Upper lobe of right lung (tissue), 1 donor: ENCODE measurements at places on chromosomes 2 and 18. TPM values are rescaled to one million over a fixed set of nuclear protein-coding genes. Genes with fewer than 3 reads are reported as not detected.

The IGFBP5 gene
- 169 TPM for total RNA-seq

The PLGLB2 gene
- 2.4 TPM for total RNA-seq

DNA sequence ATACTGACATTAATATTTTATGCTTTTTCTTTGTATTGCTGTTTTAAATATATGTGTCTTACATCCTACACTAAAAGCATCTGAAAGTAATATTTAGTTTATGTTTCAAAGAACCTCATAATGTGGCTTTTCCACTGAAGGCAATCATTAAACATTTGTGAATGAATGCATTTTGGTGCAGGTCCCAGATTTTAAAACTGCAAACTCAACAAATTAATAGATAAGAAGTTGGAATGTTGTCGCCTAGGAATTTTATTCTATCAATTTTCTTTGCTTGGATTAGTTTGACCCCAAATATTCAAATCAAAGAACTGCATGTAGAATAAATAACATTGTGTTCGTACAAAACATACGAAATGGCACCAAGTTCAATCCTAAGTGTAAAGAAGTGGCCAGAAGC, 44.7 kb downstream of the ATF2 start:
- no peak for DNase-seq
- H3K4me1 ChIP-seq = no peaks in the 10 kb centered on the region
- H3K4me3 ChIP-seq = no peak overlapping the region
- peaks cover 13% of the 10 kb centered on the region for H3K36me3 ChIP-seq
- no peaks in the 10 kb centered on the region for H3K27me3 ChIP-seq
- no peak overlapping the region for H3K27ac ChIP-seq

The CIDEA gene
- total RNA-seq = not detected

GRCh38 chr2:33535421-33535820, 59.0 kb downstream of the RASGRP3 start:
- no peaks in the 10 kb centered on the region for H3K36me3 ChIP-seq
- no peak overlapping the region for H3K27ac ChIP-seq
- no peak for DNase-seq
- no peaks in the 10 kb centered on the region for H3K27me3 ChIP-seq

The OTOS gene
- total RNA-seq = not detected

DNA sequence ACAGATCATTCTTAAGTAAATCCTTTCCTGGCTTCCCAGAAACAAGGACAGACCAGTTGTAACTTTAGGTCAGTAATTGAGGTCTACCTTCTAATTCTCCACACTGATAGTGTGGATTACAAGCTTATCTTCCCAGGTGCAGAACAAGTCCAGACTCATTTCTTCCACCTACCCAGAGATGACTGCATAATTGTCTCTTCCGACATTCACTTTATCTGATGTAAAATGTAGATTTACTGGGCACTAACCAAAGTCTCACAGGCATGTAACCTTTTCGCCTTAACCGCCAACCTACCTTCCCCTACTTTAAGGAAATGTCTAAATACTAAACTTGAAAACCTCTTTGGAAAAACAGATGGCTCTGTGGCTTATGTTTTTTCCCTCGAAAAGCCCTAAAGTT, 96.2 kb downstream of the NCK2 start:
- H3K36me3 ChIP-seq = no peaks in the 10 kb centered on the region
- no peak overlapping the region for H3K4me3 ChIP-seq
- DNase-seq = no peak
- peaks cover 3% of the 10 kb centered on the region for H3K4me1 ChIP-seq
- no peak overlapping the region for H3K27ac ChIP-seq
- H3K27me3 ChIP-seq = no peaks in the 10 kb centered on the region

The RUFY4 gene
- not detected for total RNA-seq

The MFSD2B gene
- total RNA-seq = 0.35 TPM

- peaks cover 28% of the 10 kb centered on the region for H3K36me3 ChIP-seq
These were observed 65.3 kb downstream of the MIB1 start for GRCh38 chr18:21805771-21806366.

- no peak for DNase-seq
- H3K36me3 ChIP-seq = no peaks in the 10 kb centered on the region
- H3K4me3 ChIP-seq = no peak overlapping the region
- no peaks in the 10 kb centered on the region for H3K27me3 ChIP-seq
- no peak overlapping the region for H3K27ac ChIP-seq
These were observed 359.3 kb downstream of the IRS1 start for GRCh38 chr2:226440127-226440918.

- H3K27ac ChIP-seq = no peak overlapping the region
- no peak for DNase-seq
- H3K4me3 ChIP-seq = no peak overlapping the region
- peaks cover 3% of the 10 kb centered on the region for H3K4me1 ChIP-seq
- no peaks in the 10 kb centered on the region for H3K36me3 ChIP-seq
- no peaks in the 10 kb centered on the region for H3K27me3 ChIP-seq
These were observed 25.7 kb downstream of the SRBD1 start for GRCh38 chr2:45585267-45585861.

DNA sequence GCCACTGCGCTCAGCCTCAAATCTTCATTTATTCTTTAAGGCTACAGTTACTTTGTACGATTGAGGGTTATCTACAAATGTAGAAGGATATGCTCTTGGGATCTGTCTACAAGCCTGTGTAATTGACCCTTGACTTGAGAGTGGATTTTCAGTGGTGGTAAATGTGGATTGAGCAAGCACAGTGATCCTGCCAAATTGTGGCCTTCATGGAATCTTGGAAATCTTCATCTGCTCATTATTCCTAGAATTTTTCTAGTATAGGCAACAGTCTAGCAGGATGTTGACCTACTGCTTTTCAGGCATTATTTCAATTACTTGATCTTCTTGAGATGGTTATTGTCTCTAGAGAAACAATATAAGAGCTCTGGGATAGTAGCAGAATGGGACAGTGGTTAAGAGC, 226.1 kb upstream of the REV1 start:
- DNase-seq = no peak
- H3K36me3 ChIP-seq = no peaks in the 10 kb centered on the region
- peaks cover 3% of the 10 kb centered on the region for H3K4me1 ChIP-seq
- H3K27ac ChIP-seq = no peak overlapping the region
- H3K4me3 ChIP-seq = no peak overlapping the region

DNA sequence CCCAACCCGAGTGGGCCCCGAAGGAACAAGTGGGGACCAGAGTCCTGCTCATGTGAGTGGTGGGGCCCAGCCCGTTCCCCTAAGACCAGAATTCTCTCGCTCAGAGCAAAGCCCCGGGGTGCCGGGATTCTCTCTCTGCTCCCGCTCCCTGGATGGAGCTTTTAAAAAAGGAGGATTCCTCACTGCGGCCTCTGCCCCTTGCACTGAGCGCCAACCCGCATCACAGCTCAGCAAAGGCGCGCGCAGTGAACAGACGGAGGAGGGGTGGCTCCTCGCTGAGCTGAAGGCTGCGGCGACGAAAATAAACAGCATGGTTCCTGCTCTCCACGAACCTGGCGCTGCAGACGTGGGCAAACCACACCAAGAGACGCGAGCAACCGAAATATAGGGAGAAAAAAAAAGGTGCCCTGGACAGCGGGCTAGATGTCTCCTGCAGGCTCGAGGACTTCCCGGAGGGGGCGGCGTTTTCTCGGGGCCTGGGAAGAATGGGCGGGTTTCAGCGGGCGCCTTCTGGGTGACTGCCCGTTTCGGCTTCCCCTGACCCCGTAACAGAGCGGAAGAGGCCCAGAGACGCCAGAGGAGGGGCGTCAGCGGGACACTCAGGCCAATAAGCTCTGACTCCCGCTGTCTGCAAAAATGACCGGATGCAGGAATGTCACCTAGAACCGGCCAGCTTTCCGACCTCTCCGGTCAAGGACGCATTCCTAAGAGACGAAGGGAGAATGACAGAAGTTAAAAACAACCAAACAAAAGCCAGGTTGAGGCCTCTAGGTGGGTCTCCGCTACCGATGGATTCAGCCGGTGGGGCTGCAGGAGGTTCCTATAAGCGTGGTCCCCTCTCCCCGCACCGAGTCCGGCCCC, 819 bp upstream of the KLF11 start:
- peak; percentile 93 for DNase-seq
- no peaks in the 10 kb centered on the region for H3K27me3 ChIP-seq
- peak overlapping the region; percentile 89 for H3K27ac ChIP-seq
- peaks cover 54% of the 10 kb centered on the region for H3K4me1 ChIP-seq

The RAPH1 gene
- 93.4 TPM for total RNA-seq

The GPR45 gene
- total RNA-seq = not detected

DNA sequence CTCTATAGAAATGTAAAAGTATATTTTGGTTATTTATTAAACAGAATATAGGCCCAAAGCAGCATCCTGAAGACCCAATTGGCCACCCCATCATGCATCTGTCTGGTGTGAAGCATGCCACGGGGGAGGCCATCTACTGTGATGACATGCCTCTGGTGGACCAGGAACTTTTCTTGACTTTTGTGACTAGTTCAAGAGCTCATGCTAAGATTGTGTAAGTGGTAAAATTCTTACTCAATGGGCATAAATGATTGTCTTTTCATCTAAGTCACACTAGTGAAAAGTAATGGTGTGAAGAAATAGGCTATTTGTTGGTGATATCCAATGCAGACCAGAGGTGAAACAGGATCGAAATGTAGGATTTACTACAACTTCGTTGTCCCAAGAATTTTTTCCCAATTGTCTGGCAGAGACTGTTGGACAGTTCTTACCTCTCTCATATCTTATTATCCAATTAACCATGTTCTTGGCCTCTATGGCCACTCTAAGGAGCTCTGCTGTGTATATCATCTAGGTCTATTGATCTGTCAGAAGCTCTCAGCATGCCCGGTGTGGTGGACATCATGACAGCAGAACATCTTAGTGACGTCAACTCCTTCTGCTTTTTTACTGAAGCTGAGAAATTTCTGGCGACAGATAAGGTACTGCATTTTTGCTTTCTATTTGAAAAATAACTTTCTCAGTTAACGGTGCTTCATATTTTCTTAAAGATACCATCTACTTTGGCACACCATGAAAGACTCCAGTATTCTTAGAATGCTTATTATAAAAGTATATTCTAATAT, 35.0 kb downstream of the AOX1 start:
- no peaks in the 10 kb centered on the region for H3K27me3 ChIP-seq
- H3K4me1 ChIP-seq = no peaks in the 10 kb centered on the region
- H3K27ac ChIP-seq = no peak overlapping the region
- DNase-seq = no peak
- no peaks in the 10 kb centered on the region for H3K36me3 ChIP-seq

The LRATD1 gene
- total RNA-seq = 8.9 TPM

DNA sequence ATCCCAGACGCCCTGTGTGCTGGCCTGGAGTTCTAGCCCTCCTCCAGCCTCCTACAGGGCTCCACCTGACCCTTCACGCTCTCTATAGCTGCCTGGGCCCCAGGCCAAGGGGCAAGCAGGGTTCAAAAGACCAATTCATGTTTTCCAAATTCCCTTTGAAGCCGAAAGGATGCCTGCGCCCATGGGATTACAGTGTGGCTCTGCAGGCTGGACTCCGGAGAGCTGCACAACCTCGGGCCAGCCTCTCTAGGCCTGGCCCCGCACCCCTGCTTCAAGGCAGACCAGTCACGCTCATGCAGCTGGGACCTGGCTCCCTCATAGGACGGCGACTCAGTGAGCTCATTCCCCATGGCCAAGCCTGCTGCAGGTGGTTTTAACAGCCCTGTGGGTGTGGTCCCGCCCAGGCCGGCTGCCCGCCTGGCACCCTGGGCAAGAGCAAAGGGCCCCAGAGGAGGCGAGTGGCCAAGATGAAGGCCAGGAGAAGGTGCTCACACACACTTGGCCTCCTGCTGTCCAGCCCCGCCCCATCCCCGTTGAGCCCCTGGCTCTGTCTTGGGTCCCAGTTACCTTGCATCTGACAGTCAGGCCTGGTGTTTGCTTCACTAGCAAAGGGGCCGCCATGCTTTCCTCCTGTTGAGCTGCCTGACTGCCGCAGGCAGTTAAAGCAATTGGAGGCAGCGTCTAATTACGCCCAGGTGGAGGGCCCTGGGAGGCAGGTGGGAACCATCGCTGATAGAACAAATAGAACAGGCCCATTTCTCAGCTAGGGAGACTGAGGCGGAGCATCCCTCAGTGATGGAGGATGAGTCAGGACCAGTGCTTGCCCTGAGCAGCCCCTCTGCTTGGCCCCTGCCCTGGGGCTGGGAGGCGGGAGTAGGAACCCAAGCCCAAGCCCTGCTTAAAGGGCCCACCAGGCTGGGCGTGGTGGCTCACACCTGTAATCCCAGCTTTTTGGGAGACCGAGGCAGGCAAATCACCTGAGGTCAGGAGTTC, 56.9 kb downstream of the SMAD7 start:
- H3K36me3 ChIP-seq = no peaks in the 10 kb centered on the region
- peak; percentile 66 for DNase-seq

The CRYBA2 gene
- not detected for total RNA-seq

- H3K36me3 ChIP-seq = no peaks in the 10 kb centered on the region
- H3K27me3 ChIP-seq = no peaks in the 10 kb centered on the region
- H3K27ac ChIP-seq = no peak overlapping the region
- H3K4me1 ChIP-seq = no peaks in the 10 kb centered on the region
- DNase-seq = no peak
These were observed 170.1 kb downstream of the FHOD3 start for GRCh38 chr18:36467614-36468013.

DNA sequence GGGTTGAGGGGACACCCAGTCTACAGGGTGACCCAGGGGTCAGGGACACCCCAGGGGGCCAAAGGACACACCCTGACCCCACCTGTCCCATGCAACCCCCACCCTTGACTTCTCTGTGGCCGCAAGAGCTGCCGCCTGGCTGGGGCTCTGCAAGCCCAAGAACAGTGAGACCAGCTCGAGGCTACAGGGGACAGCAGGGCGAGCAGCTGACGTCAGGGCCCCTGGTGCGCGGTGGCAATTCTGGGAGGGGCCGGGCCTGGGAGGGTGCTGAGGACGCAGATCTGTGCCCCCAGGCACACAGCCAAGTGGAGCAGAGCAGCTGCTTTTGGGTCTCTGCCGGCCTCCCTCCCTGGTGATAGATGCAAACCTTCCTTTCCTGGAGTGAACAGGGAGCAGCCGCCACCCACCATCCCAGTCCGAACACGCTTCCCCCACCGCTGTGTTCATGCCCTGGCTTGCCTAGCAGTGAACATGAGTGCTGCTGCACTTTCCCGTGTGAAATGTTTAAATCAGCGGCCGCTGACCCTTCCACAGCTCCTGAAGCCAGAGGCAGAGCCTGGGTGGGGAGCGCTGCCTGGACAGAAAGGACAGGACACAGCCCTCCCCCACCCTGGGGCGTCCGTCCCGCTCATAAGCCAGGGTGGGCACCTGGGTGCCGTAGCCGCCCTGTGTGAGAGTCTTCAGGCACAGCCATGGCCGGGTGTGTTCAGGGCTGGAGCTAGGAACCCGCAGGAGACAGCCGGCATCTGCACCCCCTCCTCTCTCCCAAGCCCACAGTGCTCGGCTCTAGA, 46.9 kb downstream of the SLC66A2 start:
- peaks cover 4% of the 10 kb centered on the region for H3K4me1 ChIP-seq
- H3K27ac ChIP-seq = no peak overlapping the region
- peaks cover 13% of the 10 kb centered on the region for H3K36me3 ChIP-seq
- no peaks in the 10 kb centered on the region for H3K27me3 ChIP-seq

DNA sequence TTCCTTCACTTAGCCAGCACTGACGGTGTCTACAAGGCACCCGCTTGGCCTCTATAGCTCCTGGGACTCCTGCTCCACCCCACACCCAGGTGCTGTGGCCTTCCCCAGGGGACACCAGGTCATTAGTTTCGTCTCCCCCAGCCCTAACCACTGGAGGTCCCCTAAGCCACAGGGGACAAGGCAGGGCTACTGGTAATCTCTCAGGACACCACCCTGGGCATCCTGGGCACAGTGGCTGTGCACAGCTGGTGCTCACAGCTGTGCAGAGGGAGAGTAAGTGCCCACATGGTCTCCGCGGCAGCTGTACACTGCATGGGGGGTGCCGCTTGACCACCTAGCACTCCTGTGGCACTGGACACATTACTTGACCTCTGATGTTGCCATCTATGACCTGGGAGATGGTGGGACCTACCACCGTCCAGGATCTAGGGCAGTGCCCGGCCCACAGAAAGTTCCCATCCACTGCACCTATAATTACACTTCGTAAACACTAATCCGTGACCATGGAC, 134.0 kb downstream of the HDAC4 start:
- H3K27me3 ChIP-seq = no peaks in the 10 kb centered on the region
- no peaks in the 10 kb centered on the region for H3K36me3 ChIP-seq
- peak overlapping the region; percentile 86 for H3K27ac ChIP-seq
- H3K4me1 ChIP-seq = peaks cover 54% of the 10 kb centered on the region
